ENCODE measurements at places on chromosomes 11 and 22.
A peak's percentile ranks its signal among the peaks of the same experiment; 100 is the strongest.

DNA sequence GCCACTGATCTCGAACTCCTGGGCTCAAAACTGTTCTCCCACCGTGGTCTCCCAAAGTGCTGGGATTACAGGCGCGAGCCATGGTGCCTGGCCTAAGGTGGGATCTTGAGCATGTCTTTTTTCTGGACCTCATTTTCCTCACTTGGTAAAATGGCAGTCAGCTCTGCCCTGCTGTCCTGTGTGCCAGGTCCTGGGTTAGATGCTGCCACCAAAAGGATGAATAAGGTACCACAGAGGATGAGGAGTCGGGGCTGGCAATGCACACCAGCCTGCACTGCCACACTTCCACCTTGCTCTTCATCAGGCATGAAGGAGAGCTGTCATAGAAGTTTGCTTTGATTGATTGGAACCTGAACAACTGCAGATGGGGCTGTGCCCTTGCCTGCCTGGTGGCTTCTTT, 32.3 kb downstream of the ACO2 start:
- no peak for DNase-seq

GRCh38 chr22:25076336-25076735, 123.3 kb upstream of the CRYBB3 start:
- no peak for DNase-seq

- DNase-seq, result no peak
Observed at GRCh38 chr22:37989146-37990045, 5.0 kb upstream of the SOX10 start.

GRCh38 chr11:833114-833791, 501 bp downstream of the CD151 start:
- peak; percentile 70 for DNase-seq

DNA sequence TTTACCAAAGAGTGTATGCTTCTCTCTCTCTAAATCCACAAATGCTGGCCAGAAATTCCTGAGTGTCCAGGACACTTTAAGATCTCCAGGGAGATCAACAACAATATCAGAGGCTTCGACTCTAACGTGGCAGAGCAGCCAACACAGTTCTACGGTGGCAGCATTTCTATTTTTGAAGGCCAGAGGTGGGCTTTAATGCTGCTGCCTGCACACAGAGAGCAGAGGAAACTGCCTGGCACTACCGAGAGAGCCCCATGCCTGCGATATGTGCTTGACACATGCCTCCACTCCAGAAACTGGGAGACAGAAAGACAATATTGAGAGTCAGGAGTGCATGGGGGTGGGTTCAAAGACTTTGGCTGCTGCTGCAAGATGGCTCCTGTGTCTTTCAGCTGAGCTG, 48.8 kb upstream of the GALNT18 start:
- no peak for DNase-seq

DNA sequence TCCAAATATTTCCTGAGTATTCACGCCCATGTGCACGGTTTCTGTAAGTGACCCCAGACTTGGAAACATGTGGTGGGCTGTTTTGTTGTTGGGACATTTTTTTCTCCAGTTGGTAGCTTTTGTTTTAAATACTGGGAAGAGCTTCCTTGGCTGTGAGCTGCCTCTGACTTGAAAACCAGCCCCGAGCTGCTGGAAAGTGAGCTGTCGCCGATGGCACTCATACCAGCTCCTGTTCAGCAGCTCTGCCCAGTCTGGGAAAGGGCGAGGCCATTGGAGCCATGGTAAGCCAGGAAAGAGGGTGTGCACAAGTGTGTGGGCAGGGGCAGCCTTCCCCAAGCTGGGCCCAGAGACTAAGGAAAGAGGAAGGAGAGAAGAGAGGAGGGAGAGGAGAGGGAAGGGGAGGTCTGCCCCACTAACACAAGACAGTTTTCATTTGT, 3.2 kb upstream of the FLI1 start:
- DNase-seq, result no peak

DNA sequence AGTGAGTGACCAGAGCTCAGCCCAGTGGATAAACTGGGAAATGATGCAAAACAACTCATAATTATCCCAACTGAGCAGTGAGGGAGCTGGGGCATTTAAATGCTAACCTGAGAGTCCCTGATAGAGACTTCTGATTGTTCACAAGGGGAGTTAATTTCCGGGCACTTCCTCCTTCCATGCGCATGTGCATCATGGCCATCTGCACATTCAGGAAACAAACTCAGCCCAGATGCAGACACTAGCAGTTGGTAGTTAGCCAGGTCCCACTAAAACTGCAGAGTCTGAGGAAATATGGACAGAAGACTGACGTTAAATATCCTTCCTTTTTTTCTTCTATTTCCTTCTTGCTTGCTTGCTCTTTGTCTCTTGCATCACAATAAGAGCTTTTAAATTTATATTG, 852.1 kb upstream of the LRRC4C start:
- no peak for DNase-seq

DNA sequence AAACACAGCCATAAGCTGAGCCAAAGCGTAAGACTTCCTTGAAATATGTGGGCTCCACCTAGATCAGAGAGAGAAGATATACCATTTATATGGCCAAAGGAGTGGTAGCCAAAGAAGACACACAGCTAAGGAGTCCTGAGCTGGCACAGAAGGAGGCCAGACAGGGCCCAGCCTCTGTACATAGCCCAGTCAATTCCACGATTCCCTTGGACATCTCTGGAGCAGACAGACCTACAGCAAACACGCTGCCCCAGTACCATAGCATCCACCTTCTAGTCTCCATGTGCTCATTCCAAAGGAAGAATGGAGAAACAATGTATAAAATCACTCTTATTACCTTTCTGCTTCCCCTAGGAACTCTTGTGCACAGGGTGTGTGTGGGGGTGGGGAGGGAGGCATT, 102.1 kb upstream of the LDLRAD3 start:
- DNase-seq, result no peak

GRCh38 chr11:108853864-108854263, 189.0 kb downstream of the DDX10 start:
- DNase-seq, result no peak

GRCh38 chr11:12743834-12744449, 69.7 kb downstream of the TEAD1 start:
- DNase-seq, result no peak

DNA sequence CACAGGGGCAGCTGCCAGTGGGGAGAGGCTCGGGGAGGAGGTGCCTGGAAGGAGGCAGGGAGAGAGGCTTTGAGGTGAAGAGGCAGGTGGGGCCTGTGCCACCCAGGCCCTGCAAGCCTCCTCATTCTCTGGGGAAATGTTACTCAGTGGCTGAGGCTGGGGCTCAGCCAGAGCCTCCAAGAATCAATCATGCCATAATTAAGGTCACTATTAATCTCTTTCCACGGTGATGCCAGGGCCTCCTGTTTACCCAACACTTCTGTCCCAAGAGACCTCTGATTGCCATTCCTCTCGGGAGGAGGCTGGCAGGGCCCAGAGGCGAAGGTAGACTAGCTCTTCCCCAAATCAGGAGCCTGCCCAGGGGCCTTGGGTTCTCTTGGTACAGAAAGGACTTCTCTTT, 38.4 kb downstream of the GDPD5 start:
- no peak for DNase-seq

All from Caki2 (cell line).